Left colon (tissue), 2 donors: ENCODE measurements at places on chromosomes 11 and 22. TPM values are rescaled to one million over a fixed set of nuclear protein-coding genes. Genes with fewer than 3 reads are reported as not detected.
A peak's percentile ranks its signal among the peaks of the same experiment; 100 is the strongest.

MTMR2 gene
- 17.1 TPM for total RNA-seq

OR5A1 gene
- total RNA-seq = not detected

FUT4 gene
- 21.8 TPM for total RNA-seq

APOL4 gene
- 2.4 TPM for total RNA-seq

SBF1 gene
- total RNA-seq = 80.1 TPM

TRIM29 gene
- total RNA-seq = 8.6 TPM

ANO3 gene
- 0.36 TPM for total RNA-seq

ADM2 gene
- total RNA-seq = 5.4 TPM

- DNase-seq = no peak
Observed at GRCh38 chr11:44096360-44097185, 1.1 kb downstream of the EXT2 start.

GRCh38 chr11:329886-330253, 9.2 kb upstream of the IFITM3 start:
- DNase-seq = no peak

DNA sequence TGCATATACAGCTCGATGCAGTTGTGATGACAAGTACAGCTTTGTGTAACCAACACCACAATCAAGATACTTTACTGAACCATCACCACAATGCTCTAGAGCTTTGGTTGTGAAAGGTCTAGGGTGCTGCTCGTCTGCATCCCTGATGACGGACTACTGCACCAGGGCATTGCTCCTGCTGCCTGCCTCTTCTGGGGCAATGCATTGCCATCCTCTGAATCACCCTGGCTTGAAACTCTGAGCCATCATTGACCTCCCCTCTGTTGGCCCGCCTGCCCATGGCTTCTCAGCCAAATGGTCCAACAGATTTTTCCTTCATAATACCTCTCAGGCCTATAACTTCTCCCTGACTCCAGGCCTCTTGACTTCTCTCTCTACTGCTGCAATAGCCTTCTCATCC, 77.4 kb upstream of the CSNK2A3 start:
- DNase-seq = no peak

- no peak for DNase-seq
Observed at GRCh38 chr11:66302656-66303055, 11.0 kb downstream of the TMEM151A start.

DNA sequence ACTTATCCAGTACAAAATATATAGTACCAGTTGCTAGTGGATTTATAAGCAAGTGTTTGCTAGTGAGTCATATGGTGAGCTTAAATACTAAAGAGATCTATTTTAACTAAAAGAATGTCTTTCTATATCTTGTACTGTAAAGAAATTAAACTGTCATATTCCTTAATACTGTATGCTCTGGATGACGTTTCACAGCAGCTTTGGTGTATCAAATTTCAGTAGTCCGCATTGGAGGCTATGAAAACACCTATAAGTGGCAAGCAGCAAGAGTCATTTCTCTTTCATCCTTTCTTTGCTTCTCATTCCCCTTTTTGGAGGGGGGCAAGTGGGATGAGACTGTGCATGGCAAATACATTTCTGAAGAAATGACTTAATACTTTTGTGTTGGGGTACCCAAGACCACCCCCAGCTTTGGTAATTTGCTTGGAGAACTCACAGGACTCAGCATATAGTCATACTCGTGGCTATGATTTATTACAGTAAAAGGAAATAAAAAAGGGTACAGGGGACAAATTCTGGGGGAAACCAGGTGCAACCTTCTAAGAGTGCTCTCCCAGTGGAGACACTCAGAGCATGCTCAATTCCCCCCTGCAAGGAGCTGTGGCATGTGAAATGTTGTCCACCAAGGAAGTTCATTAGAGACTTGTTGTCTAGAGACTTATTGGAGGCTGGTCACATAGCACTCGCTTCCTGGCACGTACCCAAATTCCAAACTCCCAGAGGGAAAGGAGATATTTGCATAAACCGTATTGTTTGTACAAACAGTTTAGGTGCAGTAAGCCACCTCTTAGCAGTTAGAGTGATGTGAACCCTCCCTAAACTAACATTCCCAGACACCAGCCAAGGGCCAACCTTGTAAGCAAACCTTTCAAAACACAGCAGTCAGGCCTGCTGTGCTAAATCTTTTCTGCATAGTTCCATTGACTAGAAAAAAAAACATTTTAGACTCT, 210.8 kb downstream of the PGR start:
- peak; percentile 15 for DNase-seq

DNA sequence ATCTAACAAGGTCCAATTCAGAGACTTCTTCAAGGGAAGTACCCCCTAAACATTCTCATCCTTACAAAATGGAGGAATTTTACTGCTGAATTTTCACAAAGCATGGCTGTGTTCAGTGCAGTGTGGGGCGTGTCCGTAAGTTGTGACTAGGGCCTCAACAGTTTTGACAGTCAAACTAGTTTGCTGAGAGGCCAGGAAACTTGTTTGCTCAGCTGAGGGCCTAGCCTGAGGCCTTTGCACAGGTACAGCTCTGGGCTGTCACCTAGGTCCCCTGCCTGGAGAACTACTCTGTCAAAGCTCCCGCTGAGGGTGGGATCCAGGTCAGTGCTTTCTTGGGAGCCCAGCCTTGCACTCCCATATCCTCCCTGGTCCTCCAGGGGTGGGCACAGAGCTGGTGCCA, 27.9 kb downstream of the TCP11L1 start:
- DNase-seq = no peak

GRCh38 chr22:28541137-28541536, 138.5 kb downstream of the TTC28 start:
- no peak for DNase-seq

DNA sequence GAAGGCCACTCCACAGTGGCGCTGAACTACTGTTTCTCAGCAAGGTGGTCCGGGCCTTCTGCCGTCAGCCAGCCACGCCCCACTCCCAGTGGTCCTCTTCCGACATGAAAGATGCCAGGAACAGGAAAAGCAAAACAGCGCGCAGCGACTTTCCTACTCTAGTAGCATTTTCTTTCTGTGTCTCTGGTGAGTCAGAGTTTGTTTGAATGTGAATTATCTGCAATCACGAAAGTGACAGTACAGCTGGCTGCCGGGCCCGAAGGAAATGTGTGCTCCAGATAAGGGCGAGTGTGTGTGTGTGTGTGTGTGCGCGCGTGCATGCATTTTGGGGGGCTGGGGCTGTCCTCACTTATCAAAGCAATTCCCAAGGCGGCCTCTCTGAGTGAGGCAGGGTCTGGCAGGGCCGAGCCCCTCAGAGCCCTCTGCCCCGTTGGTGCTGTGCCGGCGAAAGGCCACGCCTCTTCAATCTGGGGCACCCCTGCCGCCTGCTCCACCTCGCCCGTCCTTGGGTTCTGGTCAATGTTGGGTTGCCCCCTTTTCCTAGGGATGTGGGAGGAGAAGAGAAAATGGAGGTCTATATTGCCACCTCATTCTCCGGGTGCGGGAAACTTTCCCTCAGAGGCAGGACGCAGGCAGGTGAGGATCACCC, 288.5 kb downstream of the KIRREL3 start:
- DNase-seq = no peak
